NCI-H1436 (cell line): ENCODE measurements at places on chromosomes 12 and 14.
A peak's percentile ranks its signal among the peaks of the same experiment; 100 is the strongest.

DNA sequence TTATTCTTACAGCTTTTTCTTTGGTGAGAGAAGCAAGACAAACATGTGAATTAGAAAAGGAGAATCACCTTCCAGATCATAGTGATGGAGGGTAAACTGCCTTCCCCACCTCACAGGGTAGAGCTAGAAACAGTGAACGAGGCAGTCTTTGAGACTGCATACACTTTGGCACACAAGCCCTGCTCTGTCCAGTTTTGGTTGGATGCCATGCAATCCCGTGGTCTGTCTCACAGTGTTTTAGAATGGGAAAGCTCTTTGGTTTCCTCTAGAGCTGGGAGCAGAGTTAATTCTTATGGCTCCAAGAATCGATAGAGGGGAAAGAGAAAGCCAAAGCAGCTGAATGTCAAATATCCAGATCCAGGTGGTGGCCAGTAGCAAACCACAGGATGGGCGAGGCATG, 21.9 kb downstream of the TDP1 start:
- no peak for DNase-seq

- DNase-seq: no peak
Observed at GRCh38 chr12:26135010-26135420, 10.2 kb upstream of the BHLHE41 start.

- DNase-seq: no peak
Observed at GRCh38 chr14:70698288-70698687, 56.6 kb downstream of the TTC9 start.

DNA sequence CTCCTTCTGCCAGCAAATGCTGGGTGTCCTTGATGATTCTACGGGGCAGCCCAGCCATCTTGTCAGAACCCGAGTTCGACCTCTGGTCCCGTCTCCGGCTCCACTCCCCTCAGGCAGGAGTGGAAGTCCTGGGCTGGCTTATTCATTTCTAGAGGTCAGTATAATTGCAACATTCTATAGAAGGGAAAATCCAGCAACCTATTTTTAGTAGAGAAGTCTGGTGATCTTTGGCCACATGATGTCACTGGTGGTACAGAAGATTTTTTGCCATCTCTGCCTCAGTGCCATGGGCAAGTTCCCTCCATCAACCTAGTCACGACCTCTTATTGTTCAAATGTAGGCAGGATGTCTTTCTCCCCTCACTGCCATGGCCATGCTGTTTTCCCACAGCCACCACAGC, 22.4 kb downstream of the OR10G2 start:
- no peak for DNase-seq

GRCh38 chr12:78964521-78964920, 99.9 kb downstream of the SYT1 start:
- DNase-seq: no peak

DNA sequence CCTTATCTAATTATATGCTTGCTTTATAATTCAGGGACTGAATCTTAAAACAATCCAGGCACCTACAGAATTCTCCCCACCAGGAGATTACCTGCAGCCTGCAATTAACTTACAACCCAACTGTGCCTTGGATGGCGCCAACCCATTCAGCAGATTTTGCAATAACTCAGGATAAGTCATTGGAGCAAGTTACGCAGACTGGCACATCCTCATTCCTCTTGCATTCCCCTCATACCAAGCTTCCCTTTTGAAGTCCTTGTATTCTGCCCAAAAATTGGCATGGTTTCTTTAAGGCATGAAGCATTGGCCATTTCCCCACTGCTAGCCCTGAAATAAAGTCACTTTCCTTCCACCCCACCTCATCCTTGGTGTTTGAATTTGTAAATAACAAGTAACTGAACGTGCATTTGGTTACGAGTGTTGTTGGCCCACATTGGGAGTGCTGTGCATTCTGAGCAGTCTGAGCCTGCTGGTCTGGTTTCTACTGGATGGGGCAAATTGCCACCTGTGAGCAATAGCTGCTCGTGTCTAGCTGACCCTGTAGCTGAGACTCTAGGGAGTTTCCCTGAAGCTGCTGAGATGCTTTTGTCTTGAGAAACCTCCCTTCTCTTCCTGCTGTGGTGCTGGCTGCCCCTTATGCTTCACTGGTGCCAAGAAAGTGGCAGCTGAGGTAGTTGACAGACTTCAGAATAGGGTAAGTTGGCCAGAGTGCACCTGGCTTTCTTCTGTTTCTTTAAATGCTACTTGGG, 99.2 kb upstream of the SCAF11 start:
- DNase-seq: no peak

GRCh38 chr14:105844810-105845724, 318.7 kb downstream of the TMEM121 start:
- no peak for DNase-seq

GRCh38 chr14:88322504-88323085, 474 bp downstream of the KCNK10 start:
- DNase-seq: no peak

DNA sequence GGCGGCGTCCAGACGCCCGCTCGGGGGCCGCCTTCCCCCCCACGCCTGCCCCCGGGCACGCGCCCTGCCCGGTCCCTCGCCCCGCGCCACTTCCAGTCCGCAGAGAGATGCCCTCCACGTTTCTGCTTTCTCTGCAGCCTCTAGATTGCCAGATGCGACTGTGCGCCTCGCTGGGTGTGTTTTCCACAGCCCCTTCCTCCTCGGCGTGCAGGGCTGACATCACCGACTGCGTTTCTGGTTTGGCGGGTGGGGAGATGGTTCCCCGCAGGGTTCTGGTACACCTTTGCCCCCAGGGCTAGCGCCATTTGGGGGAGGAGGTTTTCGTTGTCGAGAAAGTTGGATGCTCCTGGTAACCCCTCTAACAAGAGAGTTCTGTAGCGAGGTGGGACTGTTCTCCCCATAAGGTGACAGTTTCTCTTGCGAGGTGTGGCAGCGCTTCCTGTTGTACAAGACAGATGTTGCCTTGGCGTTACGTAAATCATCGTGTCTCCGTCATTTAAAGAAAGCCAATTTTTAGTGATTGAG, 1.5 kb downstream of the CALM1 start:
- DNase-seq: peak; percentile 23

- no peak for DNase-seq
Observed at GRCh38 chr12:94760786-94761185, 110.4 kb upstream of the TMCC3 start.

DNA sequence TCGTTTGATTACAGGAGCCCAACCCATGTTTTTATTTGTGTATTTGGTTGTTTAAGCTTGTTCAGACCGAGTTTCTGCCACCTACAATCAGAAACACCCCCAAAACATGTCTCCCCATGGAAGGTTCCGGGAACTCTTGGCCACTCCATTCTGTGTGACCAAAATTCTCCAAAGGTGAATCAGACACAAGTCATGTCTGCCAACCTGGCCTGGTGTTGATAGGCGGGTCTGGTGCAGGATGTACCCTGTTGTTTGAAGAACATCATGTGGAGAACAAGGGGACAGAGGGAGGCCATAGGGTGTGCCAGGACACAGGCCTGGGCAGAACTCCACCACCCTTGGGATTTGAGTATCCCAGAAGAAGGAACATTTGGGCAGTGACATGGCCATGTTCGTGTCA, 147.1 kb upstream of the MYL2 start:
- no peak for DNase-seq

DNA sequence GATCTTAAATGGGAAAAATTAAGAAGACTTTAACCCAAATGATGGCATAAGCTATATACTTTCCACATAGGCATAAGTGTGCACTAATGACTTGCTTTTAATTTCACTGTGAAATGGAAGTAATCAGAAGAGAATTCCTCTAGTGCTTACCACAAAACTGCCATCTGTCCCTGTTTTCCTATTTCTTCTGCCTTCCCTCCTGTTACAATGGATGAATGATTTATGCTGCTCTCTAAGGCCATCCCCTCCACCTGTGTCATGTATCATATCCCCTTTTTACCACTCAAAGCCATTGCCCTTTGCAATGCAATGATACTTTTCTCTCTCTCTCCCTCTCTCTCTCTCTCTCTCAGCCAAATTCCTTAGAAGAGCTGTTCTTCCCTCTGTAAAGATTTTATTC, 109.1 kb downstream of the C12orf50 start:
- no peak for DNase-seq

DNA sequence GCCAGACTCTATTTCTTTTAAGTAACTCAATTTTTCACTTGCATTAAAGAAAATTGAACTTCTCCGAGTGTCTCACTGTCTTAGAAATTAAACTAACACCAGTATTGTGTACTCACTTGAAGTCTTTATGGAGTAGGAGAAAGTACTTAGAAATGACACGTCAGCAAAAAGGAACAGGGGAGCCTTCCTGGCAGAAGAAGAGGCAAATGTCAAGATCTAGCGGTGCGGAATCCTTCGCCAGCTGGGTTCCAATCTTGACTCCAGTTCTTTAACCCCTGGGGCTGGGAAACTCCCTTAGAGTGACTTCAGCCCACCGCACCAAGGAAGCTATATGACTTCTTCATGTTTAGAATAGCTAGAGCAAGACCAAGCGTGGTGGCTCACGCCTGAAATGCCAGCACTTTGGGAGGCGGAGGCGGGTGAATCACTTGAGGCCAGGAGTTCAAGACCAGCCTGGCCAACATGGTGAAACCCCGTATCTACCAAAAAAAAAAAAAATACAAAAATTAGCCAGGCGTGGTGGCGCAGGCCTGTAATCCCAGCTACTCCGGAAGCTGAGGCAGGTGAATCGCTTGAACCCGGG, 34.4 kb downstream of the WBP11 start:
- no peak for DNase-seq

DNA sequence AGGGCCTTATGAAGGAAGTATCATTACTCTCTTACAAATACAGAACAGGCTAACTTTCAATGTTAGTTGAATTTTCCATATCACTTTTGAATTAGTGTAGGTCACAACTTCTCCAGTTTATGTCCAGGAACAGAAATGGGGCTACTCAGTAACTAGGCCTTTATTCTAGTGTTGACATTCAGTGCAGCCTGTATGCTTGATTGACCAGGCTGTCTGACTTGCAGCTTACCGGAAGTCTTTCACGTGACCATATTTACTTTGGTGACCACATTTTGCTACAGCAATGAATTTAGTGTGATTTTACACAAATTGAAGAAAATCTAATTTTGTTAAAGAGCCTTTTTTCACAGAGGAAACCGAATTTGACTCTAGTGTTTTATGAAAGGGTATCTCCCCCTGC, 12.4 kb downstream of the MTERF2 start:
- DNase-seq: no peak

DNA sequence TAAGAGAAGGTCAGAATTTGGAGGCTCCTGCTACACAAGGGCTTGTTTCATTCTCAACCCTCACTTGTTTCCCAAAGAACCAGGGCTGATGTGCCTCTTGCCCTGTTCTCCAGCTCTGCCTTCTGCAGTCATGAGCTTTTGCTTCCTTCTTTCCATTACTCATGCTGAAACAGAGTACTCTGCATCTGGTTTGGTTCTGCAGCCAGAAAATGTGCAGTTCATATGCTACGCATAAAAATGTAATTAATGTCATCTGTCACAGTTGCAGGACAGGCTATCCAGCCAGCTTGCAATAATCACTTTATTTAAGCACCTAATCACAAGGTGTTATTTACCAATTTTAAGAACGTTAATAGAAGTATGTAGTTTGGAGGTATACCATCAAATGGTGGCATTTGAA, 150.2 kb downstream of the SRGAP1 start:
- DNase-seq: no peak

GRCh38 chr14:60563113-60563512, 54.2 kb downstream of the SIX6 start:
- DNase-seq: no peak

- DNase-seq: peak; percentile 32
Observed at GRCh38 chr12:121579190-121579791, 1.5 kb downstream of the KDM2B start.

DNA sequence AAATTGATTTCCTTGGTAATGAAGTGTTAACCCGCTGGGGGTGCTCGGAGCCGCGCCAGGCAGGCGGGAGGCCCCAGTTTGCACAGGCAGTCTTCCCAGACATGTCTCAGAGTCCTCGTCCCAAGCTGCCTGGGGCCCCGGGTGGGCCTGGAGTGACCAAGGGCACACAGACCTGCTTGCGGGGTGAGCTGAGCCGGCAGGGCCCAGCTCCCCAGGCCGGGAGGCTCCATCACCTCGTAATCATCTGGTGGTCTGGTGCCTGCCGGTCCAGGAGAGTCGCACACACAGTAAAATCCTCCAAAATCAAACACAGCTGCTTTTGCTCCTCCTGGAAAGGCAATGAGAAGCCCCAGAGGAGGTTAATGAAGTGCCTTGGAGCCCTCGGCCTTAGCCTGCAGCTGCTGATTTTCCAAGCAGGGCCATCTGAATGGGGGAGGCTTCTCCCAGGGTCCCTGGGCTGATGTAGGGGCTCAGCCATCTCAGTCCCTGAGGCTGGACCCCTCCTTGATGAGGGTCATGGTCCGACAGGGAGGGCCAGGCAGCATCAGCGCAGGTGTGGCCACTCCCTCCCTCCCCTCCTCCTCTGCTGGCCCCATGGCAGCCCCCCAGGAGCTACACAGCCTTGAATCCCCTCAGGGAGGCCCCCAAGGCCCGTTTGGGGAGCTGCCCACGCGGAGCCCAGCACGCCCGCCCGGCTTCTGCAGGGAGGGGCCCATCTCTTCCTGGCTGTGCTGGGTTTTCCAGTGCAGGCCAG, 39.4 kb upstream of the FBRSL1 start:
- DNase-seq: peak; percentile 17

DNA sequence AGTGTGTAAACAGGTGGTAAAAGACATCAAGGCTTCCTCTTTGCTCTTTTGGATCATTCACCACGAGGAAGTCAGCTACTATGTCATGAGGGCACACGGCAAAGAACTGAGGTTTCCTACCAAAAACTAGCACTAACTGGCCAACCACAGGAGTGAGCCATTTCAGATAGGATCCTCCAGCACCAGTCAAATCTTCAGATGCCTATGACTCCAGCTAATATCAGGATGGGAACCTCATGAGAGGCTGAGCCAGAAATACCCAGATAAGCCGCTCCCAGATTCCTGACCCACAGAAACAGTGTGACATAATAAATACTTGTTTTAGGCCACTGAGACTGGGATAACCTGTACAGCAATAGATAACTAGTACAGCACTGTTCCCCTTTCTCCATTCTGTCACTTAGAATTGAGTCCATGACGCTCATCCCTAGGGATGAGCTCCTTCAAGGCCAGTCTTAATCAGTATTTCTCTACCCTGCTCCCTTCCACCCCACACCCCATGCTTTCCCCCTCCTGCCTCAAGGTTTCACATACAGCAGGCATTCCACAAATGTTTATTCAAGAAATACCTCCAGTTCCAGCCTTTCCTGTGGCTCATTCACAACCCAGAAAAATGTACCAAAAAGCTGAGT, 68.4 kb downstream of the PPM1H start:
- no peak for DNase-seq

GRCh38 chr12:57250541-57250940, 446 bp downstream of the STAC3 start:
- DNase-seq: no peak
